ENCODE measurements at places on chromosomes 4 and X. TPM values are rescaled to one million over a fixed set of nuclear protein-coding genes. Genes with fewer than 3 reads are reported as not detected.

GRCh38 chr4:71268166-71268565, 70.7 kb upstream of the SLC4A4 start:
- no peak for DNase-seq

DNA sequence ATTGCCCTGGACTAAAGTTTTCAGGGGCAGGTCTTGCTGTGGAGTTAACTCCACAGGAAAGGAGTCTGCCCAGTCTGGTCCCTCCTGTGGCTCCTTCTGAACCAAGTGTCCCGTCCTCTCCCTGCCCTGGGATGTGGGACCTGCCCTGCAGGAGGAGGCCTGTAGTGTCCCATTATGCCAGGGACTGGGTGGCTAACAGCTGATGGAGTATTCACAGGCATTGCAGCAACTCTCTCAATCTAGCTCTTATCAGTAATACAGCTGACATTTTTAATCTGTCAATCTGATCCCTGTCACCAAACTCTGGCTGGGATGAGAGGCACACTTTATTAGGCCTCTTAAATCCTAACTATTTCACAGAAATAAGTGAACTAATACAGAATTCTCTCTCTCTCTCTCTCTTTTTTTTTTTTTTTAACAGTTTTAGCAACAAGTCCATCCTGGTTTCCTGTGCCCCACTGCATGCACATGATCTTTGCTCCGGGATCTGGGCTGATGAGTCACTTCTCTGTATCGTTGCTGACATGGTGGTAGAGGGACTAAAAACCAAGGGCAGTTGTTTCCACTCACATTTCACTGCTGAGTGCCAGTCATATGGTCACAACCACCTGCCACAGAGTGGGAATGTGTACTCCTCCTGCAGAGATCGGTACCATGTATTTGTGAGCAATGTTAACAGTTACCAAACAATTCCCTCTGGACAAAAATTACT, 39.1 kb downstream of the HAND2 start:
- DNase-seq: no peak

GRCh38 chr4:145904413-145905177, 34.0 kb downstream of the ZNF827 start:
- no peak for DNase-seq

- DNase-seq: no peak
Observed at GRCh38 chr4:177235026-177235425, 74.6 kb upstream of the NEIL3 start.

DNA sequence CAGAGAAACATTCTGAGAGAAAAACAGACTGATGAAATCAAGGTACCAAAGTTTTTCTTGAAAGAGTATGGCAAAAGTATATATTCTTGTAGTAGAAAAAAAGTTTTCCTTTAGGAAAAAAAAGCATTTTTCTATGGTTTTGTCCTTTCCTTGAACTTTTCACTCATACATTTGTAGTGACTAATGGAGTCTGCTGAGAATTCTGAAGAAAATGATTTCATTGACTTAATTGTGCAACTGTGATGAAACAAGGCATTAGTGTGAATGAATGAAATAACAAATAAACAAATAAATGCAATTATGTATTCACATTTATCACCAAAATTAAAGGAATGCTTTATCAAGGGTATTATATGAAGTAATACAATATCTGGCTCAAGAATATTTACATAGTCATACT, 5.7 kb downstream of the CSN1S1 start:
- DNase-seq: no peak

GRCh38 chr4:147780137-147780777, 48.4 kb downstream of the ARHGAP10 start:
- no peak for DNase-seq

- no peak for DNase-seq
Observed at GRCh38 chr4:189660722-189661360, 279.8 kb upstream of the FRG1 start.

- no peak for DNase-seq
Observed at GRCh38 chr4:1813915-1814314, 20.8 kb downstream of the FGFR3 start.

- DNase-seq: no peak
Observed at GRCh38 chrX:723781-724180, 93.2 kb downstream of the SHOX start.

DNA sequence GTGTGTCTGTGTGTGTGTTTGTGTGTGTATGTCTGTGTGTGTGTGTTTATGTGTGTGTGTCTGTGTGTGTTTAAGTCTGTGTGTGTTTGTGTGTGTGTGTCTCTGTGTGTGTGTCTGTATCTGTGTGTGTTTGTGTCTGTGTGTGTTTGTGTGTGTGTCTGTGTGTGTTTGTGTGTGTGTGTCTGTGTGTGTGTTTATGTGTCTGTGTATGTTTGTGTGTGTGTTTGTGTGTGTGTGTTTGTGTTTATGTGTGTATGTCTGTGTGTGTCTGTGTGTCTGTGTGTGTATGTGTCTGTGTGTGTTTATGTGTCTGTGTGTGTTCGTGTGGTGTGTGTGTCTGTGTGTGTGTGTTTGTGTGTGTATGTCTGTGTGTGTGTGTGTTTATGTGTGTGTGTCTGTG, 11.4 kb downstream of the IL9R start:
- no peak for DNase-seq

DNA sequence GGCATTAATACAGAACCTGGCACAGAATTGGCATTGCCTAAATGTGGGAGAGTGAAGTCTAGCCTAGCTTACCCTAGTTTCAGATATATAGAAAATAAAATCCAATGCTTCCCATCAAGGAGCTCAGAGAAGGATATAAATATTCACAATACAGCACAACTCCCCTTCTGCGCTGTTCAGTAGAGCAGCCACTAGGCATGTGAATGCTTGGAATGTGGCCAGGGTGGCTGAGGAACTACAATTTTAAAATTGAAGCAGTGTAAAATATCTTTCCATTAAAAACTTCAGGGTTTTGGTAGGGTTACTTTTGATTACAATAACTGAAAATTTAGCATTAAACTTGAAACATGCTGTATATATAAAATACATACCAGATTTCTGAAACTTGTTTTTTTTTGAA, 19.5 kb downstream of the ZNF518B start:
- DNase-seq: no peak

- no peak for DNase-seq
Observed at GRCh38 chr4:121216461-121216860, 52.3 kb upstream of the TNIP3 start.

The NPY2R gene
- total RNA-seq: not detected

The STATH gene
- not detected for total RNA-seq

The FAM3A gene
- total RNA-seq: 46.3 TPM

The NOP14 gene
- 43.0 TPM for total RNA-seq
